ENCODE measurements at places on chromosomes 12 and 14. TPM values are rescaled to one million over a fixed set of nuclear protein-coding genes. Genes with fewer than 3 reads are reported as not detected.

MBIP gene
- 27.8 TPM for total RNA-seq

- DNase-seq: no peak
- no peaks in the 10 kb centered on the region for H3K36me3 ChIP-seq
- no peak overlapping the region for H3K4me3 ChIP-seq
- no peaks in the 10 kb centered on the region for H3K27me3 ChIP-seq
Observed at GRCh38 chr12:1421091-1421846, 173.1 kb downstream of the FBXL14 start.

- H3K27ac ChIP-seq: no peak overlapping the region
- H3K36me3 ChIP-seq: no peaks in the 10 kb centered on the region
- H3K27me3 ChIP-seq: no peaks in the 10 kb centered on the region
- no peak for DNase-seq
- H3K4me1 ChIP-seq: no peaks in the 10 kb centered on the region
Observed at GRCh38 chr12:26648066-26648465, 184.9 kb downstream of the ITPR2 start.

- no peak overlapping the region for H3K4me3 ChIP-seq
- peaks cover 9% of the 10 kb centered on the region for H3K4me1 ChIP-seq
- H3K27ac ChIP-seq: no peak overlapping the region
- no peaks in the 10 kb centered on the region for H3K36me3 ChIP-seq
- DNase-seq: peak; percentile 21
Observed at GRCh38 chr12:112843287-112843686, 51.7 kb downstream of the RPH3A start.

DNA sequence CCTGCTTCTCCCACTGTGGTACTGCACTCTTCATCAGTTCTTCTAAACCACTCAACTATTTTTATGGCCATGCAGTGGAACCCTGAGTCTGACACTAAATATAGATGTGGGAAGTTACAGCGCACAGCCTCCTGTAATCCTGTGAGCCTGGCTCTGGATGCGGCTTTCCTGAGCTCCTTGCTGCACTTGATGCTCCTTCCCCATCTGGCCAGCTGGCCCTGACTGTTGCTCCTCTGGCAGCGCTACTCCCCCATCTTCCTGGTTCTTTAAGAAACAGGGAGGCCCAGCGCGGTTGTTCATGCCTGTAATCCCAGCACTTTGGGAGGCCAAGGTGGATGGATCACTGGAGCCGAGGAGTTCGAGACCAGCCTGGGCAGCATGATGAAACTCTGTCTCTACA is 24.6 kb downstream of the IQSEC3 start:
- H3K27me3 ChIP-seq: no peaks in the 10 kb centered on the region
- H3K4me1 ChIP-seq: no peaks in the 10 kb centered on the region
- no peak overlapping the region for H3K4me3 ChIP-seq
- no peaks in the 10 kb centered on the region for H3K36me3 ChIP-seq

DNA sequence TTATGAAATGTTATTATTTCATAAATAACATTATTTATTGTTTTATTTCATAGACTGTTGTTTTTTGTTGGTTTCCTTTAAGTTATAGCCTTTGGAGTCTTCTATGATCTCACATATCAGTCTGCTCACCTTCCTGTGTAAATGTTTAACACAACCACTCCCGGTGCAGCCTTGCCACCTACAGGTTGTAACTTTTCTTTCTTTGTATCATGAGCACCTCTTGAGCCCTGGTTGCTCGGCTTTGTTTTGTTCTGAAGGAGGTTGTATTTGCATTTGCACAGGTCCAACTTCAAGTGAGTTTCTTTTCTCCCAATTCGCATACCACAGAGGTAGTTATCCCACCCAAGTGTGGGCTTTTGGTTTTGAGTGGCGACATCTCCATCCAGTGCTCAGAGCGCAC is 121.4 kb downstream of the SLC15A4 start:
- peaks cover 4% of the 10 kb centered on the region for H3K4me1 ChIP-seq
- H3K27ac ChIP-seq: peak overlapping the region; percentile 53
- peak; percentile 52 for DNase-seq

- no peak overlapping the region for H3K27ac ChIP-seq
- H3K36me3 ChIP-seq: peaks cover 5% of the 10 kb centered on the region
- no peaks in the 10 kb centered on the region for H3K27me3 ChIP-seq
- peaks cover 10% of the 10 kb centered on the region for H3K4me1 ChIP-seq
Observed at GRCh38 chr12:130873825-130874224, 2.0 kb downstream of the RAN start.

DNA sequence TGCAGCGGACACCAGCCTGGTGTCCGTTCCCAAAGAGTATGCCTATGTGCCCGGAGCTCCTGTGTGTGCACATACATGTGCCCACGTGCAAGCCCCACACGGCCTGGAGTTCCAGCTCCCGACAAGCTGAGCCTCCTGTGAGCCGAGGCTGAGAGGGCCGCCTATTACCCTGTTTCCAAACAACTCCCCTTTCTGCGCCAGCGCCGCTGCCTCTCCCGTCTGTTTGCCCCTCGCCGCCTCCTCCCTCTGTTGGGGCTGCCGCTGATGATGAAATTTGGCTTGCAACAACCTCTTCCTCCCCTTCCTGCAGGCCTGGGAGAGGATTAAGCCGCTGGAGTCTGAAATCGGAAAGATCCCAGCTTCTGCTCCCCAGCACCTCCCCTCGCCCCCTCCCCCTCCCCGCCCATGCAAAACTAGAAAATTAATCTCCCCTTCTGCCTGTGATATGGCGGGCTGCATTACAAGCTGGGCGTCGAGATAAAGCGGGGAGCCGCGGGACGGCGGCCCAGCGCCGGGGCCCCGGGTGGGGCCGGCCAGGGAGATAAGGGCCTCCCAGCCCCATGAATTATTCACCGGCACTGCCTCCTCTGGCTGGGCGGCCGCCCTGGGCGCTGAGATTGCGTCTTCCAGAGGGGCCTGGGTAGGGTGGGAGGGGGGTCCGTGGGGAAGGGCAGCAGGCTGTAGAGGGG is 6.8 kb upstream of the ASIC1 start:
- H3K27me3 ChIP-seq: peaks cover 11% of the 10 kb centered on the region
- no peak overlapping the region for H3K27ac ChIP-seq
- peaks cover 15% of the 10 kb centered on the region for H3K4me1 ChIP-seq
- peak; percentile 76 for DNase-seq
- no peak overlapping the region for H3K4me3 ChIP-seq

DNA sequence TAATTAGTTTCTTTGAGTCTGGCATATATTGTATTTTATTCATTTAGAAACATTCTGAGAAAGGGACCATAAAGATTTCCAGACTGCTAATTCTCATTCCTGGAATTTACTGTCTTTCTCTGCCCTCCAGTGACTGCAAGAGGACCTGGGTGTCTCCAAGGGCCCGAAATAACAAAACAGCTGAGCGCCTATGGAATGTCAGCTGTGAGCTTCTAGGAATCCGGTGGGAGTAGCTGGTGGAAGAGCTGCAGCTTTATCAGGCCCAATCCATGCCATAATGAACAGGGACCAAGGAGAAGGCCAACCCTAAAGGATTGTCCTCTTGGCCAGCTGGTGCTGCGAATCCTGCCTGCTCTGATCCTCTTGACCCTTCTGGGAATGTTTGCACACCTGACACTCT is 31.9 kb downstream of the RDH12 start:
- no peak overlapping the region for H3K4me3 ChIP-seq
- H3K4me1 ChIP-seq: peaks cover 7% of the 10 kb centered on the region
- H3K27ac ChIP-seq: no peak overlapping the region
- DNase-seq: no peak

DNA sequence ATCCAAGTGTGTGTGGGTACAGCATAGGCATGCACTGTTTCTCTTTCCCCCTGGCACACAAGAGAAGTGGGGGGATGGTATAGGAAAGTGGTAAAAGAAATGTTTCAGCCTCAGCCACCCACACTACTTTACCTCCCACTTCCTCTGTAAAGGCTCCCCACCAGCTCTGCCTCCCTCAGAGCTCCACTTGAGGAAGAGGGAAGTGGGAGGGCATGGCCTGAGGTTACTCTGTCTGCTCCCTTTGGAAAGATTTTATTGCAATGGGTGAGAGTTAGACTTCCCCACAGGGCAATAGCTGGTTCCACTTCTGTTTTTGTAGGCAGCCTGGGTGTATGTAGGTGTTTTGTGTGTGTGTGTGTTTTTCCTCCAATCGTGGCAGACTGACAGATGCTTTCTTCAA is 145.3 kb downstream of the SSPN start:
- no peaks in the 10 kb centered on the region for H3K36me3 ChIP-seq
- no peak overlapping the region for H3K4me3 ChIP-seq
- DNase-seq: no peak
- H3K4me1 ChIP-seq: no peaks in the 10 kb centered on the region
- no peak overlapping the region for H3K27ac ChIP-seq

Measured in hepatocyte (in vitro differentiated cells).